ENCODE measurements at places on chromosomes 12 and 14. TPM values are rescaled to one million over a fixed set of nuclear protein-coding genes. Genes with fewer than 3 reads are reported as not detected.

Gene MARCHF9
- polyA plus RNA-seq, result 5.9 TPM

Gene KLHL33
- not detected for polyA plus RNA-seq

- DNase-seq, result no peak
These were observed 19.7 kb downstream of the PLEKHG3 start for GRCh38 chr14:64723691-64724577.

DNA sequence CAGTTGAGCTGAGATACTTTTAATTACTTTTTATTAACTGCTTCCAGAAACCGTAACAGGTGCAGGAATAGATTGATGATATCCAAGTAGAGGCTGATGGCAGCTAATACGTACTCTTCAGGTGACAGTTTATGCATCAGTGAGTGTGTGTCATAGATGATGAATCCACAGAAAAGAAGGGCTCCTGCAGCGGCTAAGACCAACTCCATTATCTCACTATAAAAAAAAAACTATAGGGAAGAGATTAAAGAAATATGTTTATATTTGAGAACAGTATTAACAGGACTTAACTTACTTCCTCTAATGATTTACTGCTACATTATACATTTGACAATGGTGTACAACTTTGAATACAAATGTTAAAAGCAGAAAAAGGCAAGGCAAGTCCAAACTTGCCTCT is 7.4 kb upstream of the LLPH start:
- no peak for DNase-seq

DNA sequence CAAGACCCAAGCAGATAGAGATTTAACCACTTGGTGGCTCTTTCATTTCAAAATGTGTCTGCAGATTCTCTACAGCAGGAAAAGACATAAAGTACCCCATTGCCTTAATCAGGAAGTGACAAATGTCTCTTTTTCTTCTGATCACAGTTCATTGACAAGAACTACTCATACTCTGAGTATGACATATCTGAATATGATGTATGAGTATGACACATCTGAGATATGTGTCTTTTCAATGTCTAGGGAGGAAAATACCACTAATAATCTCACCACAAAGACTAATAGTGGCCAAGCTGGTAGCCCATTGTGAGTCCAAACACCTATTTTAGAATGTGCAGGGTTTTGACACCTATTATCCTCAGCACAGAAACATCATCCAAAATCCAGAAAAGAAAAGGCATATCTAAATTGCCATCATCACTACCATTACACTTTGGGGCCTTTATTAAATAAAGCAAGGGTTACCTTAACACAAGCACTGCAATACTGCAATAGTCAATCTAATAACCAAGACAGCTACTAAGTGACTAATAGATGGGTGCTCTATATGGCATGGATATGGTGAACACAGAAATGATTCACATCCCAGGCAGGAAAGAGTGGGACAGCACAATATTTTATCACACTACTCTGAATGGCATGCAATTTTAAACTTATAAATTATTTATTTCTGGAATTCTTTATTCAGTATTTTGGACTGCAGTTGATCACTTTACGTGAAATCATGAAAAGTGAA is 243.7 kb upstream of the FAR2 start:
- no peak for DNase-seq

All from A549 (cell line).